Osteocyte (in vitro differentiated cells): ENCODE measurements at places on chromosomes 2 and 18.

GRCh38 chr2:240619506-240620148, 5.7 kb upstream of the GPR35 start:
- no peaks in the 10 kb centered on the region for H3K4me1 ChIP-seq
- H3K4me3 ChIP-seq, result no peak overlapping the region
- no peak for DNase-seq
- H3K27me3 ChIP-seq, result no peaks in the 10 kb centered on the region
- H3K36me3 ChIP-seq, result peaks cover 6% of the 10 kb centered on the region

DNA sequence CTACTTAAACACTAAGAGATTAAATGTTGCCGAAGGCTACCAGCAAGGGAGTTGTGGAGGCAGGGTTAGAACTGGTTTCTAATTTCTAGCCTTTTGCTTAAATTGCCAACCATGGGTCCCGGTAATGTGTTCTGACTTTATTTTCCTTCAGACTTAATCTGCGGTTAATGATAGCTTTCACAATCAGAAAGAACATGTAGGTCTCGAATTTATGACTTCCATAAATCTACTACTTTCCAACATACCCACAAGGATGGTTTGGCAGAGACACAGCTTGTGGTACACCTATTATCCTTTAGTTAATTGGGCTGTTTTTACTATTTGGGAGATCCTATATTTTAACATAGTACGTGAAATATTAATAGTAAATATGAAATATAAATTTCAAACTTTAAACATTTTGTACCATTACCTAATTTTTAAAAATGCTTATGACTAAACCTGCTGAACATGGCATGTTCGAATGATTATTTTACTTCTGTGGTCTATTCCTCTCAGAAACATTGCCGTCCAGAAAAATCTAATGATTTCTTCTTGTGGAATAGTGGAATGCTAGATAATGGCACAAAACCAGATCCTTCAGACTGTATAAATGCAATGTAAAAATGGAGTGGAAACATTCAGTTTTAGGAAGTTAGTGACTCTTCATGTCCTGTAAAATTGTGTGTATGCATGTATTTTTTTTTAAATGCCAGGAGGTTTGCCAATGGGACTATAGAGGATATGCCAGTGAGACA, 41.3 kb downstream of the PARD3B start:
- peaks cover 5% of the 10 kb centered on the region for H3K4me1 ChIP-seq
- no peak overlapping the region for H3K27ac ChIP-seq
- no peak overlapping the region for H3K4me3 ChIP-seq
- peaks cover 2% of the 10 kb centered on the region for H3K36me3 ChIP-seq

DNA sequence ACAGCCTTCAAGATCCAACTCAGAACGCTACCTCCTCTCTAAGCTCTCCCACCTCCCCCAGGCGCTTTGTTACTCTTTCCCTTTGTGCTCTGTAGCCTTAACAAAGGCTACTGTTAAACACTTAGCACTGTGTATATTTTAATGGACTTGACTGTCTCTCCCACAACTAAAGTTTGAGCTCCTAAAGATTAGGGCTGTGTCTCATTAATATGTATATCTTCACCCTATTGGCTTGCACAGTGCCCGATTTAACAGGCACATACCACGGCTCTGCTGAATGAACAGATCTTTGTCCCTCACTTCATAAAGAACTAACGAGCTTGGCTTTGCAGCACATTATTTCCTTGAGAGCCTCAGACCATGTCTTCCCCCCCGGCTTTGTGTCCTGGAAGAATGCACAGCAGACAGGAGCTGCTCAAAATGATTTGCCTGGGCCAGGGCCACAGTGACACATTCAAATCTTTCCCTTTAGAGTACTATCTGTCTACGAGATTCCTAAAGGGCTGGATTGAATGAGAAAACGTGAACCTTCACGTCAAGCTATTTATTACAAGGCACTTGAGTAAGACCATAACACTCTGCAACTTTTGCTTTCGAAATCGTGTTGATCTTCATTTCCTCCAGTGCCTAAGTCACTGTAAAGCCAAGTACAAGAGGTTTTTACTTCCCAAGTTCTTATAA, 22.1 kb downstream of the ABHD3 start:
- no peak overlapping the region for H3K4me3 ChIP-seq
- no peaks in the 10 kb centered on the region for H3K27me3 ChIP-seq
- no peaks in the 10 kb centered on the region for H3K36me3 ChIP-seq
- H3K4me1 ChIP-seq, result no peaks in the 10 kb centered on the region
- H3K27ac ChIP-seq, result no peak overlapping the region
- no peak for DNase-seq

GRCh38 chr2:62424899-62425298, 81.1 kb downstream of the TMEM17 start:
- no peaks in the 10 kb centered on the region for H3K36me3 ChIP-seq
- no peaks in the 10 kb centered on the region for H3K4me1 ChIP-seq
- H3K27ac ChIP-seq, result no peak overlapping the region
- H3K27me3 ChIP-seq, result peaks cover 35% of the 10 kb centered on the region

GRCh38 chr2:28702878-28703277, 48.8 kb upstream of the PPP1CB start:
- no peaks in the 10 kb centered on the region for H3K36me3 ChIP-seq
- no peaks in the 10 kb centered on the region for H3K27me3 ChIP-seq
- DNase-seq, result no peak
- H3K27ac ChIP-seq, result no peak overlapping the region

GRCh38 chr2:165268754-165269153, 29.5 kb downstream of the SCN2A start:
- no peaks in the 10 kb centered on the region for H3K36me3 ChIP-seq
- H3K4me1 ChIP-seq, result no peaks in the 10 kb centered on the region

DNA sequence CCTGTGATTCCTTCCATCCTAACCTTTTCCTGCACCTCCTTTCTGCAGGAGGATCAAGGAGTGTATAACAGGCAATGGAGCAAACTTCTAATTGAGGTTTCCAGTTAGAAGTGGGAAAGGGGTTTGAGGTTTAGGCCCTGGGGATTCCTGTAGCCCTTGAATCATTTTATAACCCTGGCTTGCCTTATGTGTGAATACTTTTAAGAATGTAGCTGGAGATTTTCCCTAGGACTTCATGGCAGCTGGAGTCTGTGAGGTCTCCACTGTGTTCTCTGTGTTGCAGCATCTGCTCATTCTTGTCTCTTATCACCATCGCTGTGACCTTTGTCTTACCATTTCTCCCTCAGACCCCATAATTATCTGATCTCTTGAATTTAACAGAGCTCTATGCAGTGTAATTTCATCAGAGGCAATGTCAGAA, 370.2 kb upstream of the SLC14A2 start:
- H3K27me3 ChIP-seq, result no peaks in the 10 kb centered on the region
- no peak overlapping the region for H3K27ac ChIP-seq
- DNase-seq, result no peak
- H3K4me1 ChIP-seq, result peaks cover 33% of the 10 kb centered on the region
- no peak overlapping the region for H3K4me3 ChIP-seq

DNA sequence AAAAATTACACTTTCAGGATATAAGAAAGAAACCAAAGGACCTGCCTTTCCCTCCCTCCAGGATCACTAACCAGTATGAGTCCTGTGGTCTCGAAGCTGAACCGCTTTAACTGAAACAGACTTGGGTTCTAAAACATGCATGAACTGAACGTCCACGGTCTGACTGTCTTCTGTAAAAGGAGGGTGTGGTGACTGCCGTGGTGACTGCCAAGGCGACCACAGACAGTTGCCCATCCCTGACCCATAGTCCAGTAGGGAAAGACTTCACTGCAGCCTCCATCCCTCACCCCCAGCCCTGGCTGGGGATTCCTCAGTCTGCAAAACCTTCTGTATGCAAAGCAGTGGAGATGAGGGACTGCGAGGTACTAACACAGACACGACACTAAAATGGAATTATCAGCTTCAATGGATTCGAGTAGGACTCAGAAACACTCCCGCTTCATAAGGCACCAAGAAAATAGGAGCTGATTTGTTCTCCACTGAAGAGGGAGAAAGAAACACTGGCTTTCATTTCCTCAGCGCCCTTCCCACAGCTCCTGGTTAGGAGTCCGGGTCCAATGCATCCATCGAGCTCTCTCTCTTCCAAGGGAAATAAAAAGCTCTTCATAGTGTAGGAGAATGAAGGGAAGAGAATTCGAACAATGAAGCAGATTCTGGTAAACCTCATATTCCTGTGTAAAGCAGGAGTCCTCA, 197.2 kb downstream of the HDAC4 start:
- no peaks in the 10 kb centered on the region for H3K27me3 ChIP-seq
- no peaks in the 10 kb centered on the region for H3K4me1 ChIP-seq
- DNase-seq, result no peak
- no peak overlapping the region for H3K27ac ChIP-seq

DNA sequence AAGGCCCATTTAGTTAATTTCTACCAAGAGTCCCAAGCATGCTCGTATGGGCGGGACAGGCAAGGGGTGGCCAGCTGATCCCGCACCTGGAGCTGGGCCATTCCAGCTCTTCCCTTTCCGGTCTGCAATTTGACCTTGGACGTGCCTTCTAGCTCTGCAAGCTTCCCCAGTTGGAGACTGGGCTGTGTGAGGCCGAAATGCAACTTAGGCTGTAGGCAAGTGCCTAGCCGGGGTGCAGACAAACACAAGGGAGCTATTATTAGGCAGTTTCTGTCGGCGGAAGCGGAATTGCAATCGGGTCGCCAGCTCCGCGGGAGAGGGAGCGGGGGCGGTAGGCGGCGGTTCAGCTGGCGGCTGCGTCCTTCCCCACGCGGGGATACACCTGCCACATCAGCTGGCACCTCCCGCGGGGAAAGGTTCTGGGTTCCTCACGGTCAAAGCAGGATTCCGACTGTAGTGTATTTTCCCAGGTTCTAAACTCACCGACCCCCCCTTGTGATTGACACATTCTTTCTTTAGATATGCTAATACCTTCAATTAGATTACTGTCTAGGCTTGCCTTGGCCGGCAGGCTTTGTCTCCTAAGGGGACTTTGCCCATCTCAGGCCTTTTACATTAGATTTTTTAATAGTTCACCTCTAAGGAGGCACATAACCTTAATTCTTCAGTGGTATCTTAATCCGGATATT, 17.1 kb upstream of the ZNF532 start:
- H3K27me3 ChIP-seq, result no peaks in the 10 kb centered on the region
- H3K4me3 ChIP-seq, result no peak overlapping the region
- DNase-seq, result no peak
- H3K4me1 ChIP-seq, result peaks cover 74% of the 10 kb centered on the region
- no peaks in the 10 kb centered on the region for H3K36me3 ChIP-seq
- H3K27ac ChIP-seq, result peak overlapping the region; percentile 64

- no peak for DNase-seq
- peak overlapping the region; percentile 74 for H3K27ac ChIP-seq
- H3K4me3 ChIP-seq, result no peak overlapping the region
These were observed 42.4 kb upstream of the NABP1 start for GRCh38 chr2:191635333-191636234.

GRCh38 chr2:230974096-230974913, 21.6 kb upstream of the SPATA3 start:
- H3K27ac ChIP-seq, result peak overlapping the region; percentile 60
- peaks cover 11% of the 10 kb centered on the region for H3K4me1 ChIP-seq
- no peak for DNase-seq
- peaks cover 10% of the 10 kb centered on the region for H3K27me3 ChIP-seq
